ENCODE measurements at places on chromosomes 11 and 22.

DNA sequence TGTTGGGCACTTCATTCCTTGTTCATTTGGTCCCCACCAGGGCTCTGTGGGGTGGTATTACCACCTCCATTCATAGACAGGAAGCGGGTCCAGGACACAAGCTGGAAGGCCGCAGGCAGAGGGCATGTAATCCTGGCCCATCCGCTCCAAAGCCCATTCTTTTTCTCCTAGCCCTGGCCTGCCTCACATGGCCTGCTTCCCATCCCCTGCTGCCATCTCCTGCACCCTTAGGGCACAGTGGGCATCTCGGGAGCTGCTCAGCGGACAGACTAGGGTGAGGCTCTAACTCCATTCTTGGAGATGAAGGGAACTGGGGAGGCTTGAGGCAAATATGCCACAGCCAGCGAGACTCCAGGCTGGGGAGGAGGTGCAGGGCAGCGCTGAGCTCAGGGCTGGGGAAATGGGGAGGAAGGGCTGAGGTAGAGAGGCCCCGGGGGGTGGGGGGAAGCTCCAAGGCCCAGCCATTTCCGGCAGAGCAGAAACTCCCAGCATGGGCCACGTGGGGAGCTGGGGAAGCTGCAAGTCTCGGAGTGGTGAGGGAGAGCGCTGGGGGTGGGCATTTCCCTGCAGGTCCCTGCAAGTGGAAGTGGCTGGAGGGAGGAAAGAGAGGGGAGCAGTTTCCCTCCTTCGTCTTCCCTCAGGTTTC, 14.3 kb upstream of the BCL9L start:
- no peak for DNase-seq

DNA sequence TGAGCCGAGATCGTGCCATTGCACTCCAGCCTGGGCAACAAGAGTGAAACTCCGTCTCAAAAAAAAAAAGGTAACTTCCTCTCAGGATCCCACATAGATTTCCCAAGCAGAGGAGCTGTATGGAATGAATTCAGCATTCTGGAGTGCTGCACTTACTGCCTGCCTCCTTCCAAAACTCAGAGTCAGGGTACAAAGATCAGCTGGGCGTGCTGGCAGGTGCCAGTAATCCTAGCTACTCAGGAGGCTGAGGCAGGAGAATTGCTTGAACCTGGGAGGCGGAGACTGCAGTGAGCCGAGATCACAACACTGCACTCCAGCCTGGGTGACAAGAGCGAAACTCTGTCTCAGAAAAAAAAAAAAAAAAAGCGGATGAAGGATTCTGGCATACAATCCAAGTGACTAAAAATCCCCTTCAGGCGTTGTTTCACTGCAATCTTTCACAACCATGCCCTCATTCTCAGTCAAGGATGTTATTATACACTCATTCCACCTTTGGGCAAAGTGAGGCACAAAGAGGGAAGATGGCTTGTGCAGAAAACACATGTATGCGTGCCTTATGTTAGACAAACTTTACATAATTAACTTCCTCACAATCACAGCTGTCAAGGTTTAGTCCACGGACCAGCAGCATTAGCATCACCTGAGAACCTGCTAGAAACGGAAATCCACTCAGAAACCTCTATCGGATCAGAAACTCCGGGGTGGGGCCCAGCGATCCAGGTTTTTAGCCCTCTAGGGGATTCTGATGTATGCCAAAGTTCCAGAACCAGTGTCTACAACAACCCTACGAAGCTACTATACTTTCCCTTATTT, 1.1 kb upstream of the NOL12 start:
- DNase-seq, result no peak

GRCh38 chr11:80846442-80846841, 1405.6 kb upstream of the TENM4 start:
- no peak for DNase-seq

GRCh38 chr11:82874646-82875523, 25.3 kb downstream of the PRCP start:
- no peak for DNase-seq

DNA sequence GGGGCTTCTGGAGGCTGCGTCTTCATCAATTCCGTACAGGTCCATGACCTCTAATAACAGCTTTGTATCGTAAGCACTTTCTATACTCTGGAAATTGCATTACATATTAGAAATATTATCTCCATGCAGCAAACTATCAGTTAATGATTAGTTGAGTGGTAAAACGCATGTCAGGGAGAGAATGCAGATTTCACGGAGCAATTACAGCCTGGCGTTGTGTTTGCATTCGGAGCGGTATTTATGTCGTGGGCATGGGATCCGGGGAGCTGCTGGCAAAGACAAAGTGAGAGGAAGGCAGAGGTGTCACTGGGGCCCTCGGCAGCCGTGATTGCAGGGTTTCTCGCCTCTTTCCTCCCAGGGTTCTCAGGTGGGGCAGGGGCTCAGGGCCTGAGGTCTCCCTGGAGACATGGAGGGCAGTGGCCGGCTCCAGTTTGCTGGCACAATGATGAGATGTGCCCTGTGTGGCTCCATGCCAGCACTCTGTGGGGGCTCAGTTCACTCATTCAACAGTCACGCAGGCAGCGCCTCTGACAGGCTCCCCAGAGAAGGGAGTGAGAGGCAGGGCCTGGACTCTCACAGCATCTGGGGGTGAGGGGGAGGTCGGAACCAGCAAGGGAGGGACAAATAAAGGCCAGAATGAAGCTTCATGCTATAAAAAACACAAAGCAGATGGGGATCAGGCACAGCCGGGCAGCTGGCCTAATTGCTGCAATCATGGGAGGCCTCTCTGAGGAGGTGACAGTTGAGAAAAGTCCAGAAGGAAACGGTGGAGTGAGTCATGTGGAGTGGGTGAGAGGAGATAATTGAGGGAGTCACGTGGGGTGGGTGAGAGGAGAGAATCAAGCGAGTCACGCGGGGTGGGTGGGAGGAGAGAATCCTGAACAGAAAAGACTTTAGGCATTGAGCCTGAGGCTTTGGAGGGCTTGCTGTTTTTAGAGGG, 1002.7 kb downstream of the BRD1 start:
- no peak for DNase-seq

GRCh38 chr22:43600265-43600664, 188.5 kb downstream of the MPPED1 start:
- DNase-seq, result no peak

DNA sequence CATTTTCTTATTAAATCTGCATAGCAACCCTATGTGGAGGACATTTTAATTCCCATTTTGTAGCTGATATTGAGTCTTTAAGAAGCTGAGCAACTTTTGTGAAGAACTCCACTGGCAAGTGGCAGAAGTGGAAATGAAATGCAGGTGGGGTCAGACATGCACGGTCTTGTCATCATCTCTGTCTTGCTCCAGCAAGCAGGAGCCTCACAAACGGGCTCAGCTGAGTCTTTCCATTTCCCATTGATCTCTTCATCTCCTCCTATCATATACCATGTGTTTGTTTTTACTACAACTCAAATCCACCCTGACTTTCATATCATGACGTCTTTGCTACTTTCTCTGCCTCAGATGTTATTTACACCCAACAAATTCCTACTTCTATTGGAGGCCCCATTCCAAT, 97.9 kb upstream of the TENM4 start:
- DNase-seq, result no peak

DNA sequence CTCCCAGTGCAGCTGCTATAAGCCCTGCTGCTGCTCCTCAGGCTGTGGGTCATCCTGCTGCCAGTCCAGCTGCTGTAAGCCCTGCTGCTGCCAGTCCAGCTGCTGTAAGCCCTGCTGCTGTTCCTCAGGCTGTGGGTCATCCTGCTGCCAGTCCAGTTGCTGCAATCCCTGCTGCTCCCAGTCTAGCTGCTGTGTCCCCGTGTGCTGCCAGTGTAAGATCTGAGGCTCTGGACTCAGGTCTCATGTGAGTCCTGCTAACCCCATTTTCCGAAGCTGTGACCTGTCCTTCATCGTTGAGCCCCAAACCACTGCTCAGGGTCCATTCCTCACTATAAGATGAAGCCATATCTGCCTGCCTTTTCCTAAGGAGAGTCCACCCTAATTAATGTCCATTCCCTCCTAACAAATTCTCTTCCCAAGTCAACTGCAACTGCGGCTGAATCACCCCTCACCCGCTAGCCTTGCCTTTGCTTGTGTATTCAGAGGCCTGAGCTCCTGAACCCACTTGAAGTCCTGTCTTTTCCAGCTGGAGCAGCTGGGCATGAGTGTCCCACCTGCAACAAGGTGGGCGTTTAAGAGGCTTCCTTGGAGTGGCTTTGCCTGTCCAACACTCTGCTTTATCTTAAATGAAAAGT, 626 bp downstream of the KRTAP5-7 start:
- DNase-seq, result no peak

DNA sequence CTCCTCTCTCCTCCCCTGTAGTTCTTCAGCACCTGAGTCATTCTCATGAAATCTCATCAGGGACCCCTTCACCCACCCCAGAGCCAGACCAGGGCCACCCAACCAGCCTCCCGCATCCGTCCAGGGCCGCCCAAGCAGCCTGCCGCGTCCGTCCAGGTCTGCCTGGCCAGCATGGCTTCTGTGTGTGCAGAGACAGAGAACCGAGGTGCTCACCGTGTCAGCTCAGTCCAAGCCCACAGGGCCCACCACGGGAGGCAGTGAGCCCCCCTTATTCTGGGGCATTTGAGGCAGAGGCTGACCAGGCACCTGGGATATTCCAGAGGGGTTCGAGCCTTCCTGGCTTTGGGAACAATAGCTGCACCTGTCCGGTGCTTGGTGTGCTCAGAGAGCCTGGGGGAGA, 1117.3 kb downstream of the BRD1 start:
- DNase-seq, result no peak

DNA sequence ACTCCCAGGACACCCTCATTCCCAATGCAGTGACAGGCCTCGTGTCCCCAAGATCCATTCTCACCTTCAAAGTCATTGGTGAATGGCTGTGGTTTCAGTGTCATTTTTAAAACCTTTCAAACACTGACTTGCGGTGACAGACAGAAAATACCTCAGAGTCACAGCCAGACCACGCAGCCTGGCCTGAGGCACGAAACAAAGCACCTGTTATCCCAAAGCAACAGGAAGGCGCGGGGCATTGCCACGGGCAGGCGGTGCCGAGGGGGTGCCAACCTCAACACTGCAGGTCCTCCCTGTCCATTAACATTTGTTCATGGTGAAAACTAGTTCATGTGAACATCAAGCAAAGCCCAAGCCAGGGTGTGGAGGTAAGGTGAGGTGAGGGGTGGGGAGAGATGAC, 38.2 kb downstream of the RPUSD4 start:
- no peak for DNase-seq

- no peak for DNase-seq
Measured at GRCh38 chr11:109864151-109864661, 229.0 kb upstream of the ZC3H12C start.
